ENCODE measurements at places on chromosomes 2 and 18.

DNA sequence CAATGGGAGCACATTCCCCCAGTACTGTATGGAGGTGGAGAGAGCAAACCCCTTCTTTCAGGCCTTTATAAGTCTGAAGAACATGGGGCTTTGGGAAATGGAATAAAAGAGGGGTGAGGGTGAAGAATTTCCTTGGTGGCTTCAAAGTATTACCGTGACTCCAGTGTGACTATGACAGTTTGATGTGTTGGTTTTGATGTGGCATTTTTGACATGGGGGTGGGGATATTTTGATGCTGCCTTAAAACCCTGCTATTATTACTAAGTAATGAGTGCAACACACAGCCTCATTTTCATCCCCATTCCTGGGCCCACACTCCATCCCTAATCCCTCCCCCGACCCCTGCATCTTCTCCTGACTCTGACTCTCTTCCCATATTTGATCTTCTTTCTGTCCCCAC lies 23.6 kb downstream of the QPCT start:
- no peak for DNase-seq

DNA sequence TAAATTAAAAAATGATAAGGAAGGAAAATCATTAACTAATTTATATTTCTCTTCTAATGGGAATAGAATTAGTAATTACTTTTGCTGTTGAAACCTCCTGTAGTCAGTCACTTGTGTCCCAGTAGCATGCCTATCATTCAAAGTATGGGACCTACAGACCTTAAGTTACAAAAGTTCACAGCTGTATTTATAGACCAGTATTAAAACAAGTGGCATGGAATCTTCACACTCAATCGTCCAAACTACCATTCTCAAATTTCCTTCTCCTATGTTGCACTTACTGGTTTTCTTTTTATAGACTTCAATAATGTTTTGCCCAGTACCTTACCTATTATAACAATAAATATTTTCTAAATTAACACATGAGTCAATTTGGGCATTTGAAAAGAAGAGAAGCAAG lies 639.9 kb downstream of the ERBB4 start:
- no peak for DNase-seq

DNA sequence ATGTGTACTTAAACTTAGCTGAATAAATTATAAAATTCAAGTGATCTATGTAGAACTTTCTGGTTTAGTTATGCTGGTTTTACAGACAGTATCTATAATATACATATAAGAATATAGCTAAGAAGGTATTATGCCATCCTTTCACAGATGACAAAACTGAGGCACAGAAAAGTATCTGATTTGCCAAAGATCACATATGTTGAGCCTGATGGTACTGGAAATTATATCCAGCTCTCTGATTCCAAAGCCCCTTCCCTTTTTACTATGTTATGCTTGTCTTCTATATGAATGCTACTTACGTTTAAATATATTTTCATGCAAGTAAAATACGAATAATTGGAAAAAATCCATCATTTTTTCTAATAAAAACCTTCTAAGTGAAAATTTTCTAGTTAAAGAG lies 1631.3 kb downstream of the DPP10 start:
- DNase-seq = no peak

DNA sequence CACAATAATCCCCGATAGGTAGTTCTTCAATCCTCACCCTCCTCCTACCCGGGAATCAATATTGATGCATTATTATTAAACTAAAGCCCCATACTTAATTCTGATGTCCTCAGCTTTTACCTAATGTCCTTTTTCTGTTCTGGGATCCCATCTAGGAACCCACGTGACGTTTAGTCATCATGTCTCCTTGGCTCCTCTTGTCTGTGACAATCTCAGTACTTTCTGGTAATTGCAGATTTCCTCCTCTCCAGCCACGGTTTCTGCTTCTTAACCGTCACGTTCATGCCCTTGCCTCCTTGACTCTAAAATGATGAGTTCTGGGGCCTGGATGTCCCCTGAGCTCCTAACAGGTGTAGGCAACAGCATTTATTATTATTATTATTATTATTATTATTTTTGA lies 2.9 kb upstream of the DGKD start:
- DNase-seq = no peak

DNA sequence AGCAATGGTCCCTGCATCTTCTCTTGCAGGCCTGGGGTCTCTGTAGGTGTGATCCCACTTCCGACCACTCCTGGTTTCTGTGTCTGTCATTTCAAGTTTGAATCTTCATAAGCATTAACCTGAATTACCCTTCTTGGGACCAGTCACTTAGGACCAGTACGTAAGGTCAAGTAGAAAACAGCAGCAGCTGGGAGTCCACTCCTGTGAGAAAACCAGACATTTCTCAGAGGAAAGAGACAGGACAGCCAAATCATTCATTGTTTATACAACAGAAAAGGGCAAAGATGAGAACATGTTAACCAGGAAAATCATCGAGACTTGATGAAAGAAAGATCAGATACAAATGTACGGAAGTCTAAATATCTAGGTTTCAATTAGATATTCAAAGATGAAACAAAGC lies 163.0 kb downstream of the MREG start:
- no peak for DNase-seq

DNA sequence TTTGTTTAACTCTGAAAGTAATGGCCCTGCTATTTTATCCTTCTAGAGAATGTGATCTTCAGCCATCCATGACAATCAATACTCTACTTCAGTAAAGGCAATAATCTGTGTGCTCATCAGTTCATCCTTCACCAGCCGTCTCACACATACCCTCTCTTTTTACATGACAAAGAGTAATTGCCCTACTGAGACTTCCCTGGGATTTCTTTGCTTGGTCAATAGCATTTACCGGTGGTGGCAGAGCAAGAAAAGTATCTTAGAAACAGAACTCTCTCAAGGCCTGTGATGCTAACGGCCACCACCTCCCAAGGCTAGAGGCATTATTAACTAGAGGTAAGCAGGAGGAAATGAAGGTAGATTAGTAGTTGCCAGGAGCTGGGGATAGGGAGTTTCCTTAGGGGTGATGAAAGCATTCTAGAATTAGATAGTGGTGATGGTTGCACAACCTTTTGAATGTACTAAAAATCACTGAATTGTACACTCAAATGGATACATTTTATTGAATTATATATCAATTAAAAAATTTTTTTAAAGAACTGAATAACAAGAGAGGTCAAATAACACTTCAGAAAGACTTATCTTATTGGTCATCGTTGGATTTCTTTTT lies 57.9 kb upstream of the EPC2 start:
- DNase-seq = no peak

- DNase-seq = no peak
Measured at GRCh38 chr2:136077107-136077506, 40.8 kb downstream of the CXCR4 start.

GRCh38 chr2:171584001-171584400 lies 61.7 kb downstream of the CYBRD1 start:
- no peak for DNase-seq

DNA sequence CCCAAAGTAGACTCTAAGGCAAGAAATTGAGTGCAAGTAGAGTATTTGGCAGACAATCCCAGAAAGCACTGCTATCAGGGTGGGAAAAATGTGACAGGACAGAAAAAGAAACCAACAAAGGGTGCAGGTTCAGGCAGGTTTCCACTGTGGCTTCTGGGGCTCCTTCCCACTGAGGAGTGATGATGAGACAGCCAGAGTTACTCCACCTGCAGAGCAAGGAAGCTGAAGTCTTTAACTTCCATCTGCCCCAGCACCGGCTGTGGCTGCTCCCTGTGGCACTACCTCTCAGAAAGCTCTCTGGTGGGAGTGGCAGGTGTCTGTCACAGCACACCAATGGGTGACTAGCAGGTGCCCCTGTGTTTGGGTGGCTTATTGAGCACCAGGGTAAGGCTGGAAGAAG lies 37.6 kb upstream of the ACKR3 start:
- DNase-seq = no peak

DNA sequence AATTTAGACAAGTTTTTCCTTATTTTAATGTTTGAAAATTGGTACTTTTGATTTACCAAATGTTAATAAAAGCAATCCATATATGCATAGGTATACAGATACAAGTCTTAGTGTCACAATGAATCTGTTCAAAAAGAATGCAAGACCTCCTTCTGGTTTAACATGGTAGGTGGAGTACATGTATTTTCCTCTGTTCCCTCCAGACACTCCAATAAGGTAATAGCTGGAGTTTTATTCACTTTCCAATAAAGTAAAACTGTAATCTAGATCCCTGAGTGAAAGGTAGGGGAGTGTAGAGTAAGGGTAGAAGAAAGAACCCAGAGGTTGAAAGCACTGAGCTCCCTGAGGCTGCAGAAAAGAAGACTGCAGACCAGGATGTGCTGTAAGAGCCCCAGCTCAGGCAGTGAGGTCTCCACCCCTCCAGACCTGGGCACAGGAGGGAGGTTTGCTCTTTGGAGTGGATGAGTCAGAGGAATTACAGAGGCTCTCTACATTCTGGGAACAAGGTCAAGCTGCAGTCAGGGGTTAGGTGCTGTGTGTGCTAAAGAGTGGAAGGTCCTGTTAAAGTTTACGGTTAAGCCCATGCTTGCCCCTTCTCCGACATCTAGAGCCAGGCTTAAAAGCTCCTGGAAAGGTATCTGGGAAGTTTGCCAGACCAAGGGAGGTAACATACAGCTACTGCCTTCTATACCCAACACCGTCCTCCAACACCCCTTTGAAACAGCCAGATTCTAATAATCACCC lies 27.6 kb upstream of the STAT1 start:
- DNase-seq = no peak

GRCh38 chr2:41877114-41877678 lies 170.6 kb upstream of the PKDCC start:
- DNase-seq = no peak

- no peak for DNase-seq
Measured at GRCh38 chr2:85377083-85377482, 22.5 kb downstream of the ELMOD3 start.

- DNase-seq = no peak
Measured at GRCh38 chr18:57436191-57436964, 1.2 kb downstream of the ONECUT2 start.

DNA sequence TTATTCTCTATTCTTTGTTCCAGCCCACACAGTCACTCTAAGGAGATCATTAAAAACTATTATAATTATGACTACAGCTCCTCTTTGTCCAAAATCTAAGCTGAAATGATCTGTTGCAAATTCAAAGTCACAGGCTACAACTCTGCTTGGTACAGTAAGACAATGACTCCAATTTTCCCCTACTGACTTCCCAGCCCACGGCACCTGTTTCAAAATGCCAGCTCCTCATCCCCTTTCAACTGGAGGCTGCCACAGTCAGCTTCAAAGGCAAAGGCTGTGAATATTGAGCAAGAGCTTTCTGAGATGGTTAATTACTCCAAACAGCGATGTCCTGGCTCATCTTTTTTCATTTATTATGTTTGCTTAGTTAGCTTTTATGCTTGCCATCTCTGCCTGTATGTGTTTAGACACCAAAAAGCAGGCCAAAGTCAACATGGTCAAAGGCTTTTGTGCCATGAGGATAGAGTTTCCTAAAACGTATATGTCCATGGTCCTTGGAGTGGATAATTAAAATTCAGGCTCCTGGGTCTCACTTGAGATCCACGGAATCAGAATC lies 141.1 kb downstream of the DOCK10 start:
- DNase-seq = no peak

DNA sequence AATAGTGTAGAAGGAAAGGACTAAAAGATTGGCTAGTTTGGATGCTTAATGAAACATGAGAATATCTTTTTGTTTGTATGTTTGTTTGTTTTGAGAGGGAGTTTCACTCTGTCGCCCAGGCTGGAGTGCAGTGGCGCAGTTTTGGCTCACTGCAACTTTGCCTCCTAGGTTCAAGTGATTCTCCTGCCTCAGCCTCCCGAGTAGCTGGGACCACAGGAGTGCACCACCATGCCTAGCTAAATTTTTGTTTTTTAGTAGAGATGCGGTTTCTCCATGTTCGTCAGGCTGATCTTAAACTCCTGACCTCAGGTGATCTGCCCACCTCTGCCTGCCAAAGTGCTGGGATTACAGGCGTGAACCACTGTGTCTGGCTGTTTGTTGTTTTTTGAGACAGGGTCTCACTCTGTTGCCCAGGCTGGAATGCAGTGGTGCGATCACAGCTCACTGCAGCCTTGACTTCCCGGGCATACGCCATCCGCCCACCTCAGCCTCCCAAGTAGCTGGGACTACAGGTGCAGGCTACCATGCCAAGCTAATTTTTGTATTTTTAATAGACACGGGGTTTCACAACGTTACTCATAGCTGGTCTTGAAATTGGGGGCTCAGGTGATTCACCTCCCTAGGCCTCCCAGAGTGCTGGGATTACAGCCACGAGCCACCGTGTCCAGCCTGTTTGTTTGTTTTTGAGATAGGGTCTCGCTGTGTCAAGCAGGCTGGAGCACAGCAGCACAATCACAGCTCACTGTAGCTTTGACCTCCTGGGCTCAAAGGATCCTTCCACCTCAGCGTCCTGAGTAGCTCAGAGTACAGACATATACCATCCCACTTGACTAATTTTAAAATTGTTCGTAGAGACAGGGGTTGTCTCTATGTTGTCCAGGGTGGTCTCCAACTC lies 209.2 kb downstream of the MYCN start:
- no peak for DNase-seq

GRCh38 chr2:96684883-96685576 lies 42.5 kb downstream of the FER1L5 start:
- DNase-seq = no peak

GRCh38 chr2:216194013-216194412 lies 84.9 kb downstream of the XRCC5 start:
- no peak for DNase-seq

- DNase-seq = no peak
Measured at GRCh38 chr18:9516437-9517064, 41.2 kb downstream of the RALBP1 start.

DNA sequence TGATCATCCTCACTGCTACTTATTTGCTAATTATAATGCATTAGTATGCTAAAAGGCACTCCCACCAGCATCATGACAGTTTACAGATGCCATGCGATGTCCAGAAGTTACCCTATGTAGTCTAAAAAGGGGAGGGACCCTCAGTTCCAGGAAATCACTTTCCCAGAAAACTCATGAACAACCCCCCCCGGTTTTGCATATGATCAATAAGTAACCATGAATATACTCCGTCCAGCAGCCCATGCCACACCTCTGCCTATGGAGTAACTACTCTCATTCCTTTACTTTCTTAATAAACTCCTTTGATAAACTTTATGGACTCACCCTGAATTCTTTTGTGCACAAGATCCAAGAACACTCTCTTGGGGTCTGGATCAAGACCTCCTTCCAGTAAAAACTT lies 86.8 kb downstream of the MALT1 start:
- DNase-seq = no peak

DNA sequence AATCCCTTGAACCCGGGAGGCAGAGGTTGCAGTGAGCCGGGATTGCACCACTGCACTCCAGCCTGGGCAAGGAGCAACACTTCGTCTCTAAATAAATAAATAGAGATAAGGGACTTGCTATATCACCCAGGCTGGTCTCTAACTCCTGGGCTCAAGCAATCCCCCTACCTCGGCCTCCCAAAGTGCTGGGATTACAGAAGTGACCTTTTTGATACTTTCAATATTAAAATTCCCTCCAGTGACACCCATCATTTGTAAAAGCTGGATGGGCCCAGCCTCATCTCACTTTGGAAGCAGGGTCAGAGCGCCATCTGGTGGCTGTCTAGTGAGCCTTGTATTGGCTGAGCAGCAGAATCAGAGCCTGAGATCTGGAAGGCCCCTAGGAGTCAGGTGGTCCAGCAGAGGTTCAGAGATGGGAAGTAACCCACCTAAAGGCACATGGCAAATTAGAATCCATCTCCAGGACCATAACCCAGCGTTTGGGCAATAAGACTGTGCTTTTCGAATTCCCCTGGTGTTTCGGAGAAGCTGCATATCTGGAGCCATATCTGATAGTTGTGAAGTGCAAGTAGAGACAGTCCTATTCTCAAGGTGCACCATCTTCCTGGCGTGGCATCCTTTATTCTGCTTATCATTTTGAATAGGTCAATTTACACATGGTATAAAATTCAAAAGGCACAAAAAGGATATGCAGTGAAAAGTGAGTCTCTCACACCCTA lies 18.3 kb upstream of the SLC35F6 start:
- peak; percentile 64 for DNase-seq

Data from stimulated activated CD8-positive, alpha-beta memory T cell treated with anti-CD3 and anti-CD28 coated beads, Interleukin-2, amount 100 ng/mL, for 1 hour (primary cell).